Germinal center (tissue), 1 donor: ENCODE measurements at places on chromosomes 7 and 10.
A peak's percentile ranks its signal among the peaks of the same experiment; 100 is the strongest.

- DNase-seq = peak; percentile 26
Measured at GRCh38 chr10:10520491-10521385, 496.9 kb upstream of the CELF2 start.

GRCh38 chr7:11336432-11336831, 362.8 kb downstream of the PHF14 start:
- DNase-seq = no peak

GRCh38 chr7:140596519-140597427, 43.8 kb downstream of the DENND2A start:
- no peak for DNase-seq

- DNase-seq = no peak
Measured at GRCh38 chr10:52768001-52768532, 4.5 kb downstream of the MBL2 start.

- no peak for DNase-seq
Measured at GRCh38 chr7:69359003-69359700, 239.1 kb upstream of the AUTS2 start.

DNA sequence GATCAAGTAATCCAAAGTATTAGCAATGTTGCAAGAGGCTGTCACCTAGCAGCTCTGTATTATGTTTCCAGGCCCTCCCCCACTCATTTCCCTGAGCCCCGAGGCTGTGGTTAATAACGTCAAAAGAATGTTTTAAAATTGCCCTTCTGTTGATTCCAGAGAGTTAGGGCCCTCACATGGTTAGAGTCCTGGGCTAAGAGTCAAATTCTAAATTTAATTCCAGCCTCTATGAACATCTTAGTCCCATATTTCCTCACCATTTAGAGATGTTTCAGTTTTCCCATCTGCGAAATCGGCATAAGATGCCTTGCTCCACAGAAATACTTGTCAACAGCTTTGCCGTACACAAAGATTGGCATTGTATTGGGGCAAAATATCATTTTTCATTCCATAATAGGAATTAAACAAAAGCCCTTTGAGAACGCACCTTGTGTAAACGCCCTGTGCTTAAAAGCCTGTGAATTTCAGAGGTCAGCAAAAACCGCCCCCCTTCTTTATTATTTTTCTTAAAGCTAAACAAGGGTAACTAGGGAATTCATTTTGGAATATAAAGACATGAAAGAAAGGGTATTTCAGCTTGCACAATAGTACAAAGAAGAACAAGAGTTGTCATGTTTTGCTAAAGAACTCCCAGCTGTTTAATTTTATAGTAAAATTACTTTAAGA, 135.8 kb downstream of the ARID5B start:
- DNase-seq = no peak

GRCh38 chr7:128928882-128929788, 8.6 kb upstream of the IRF5 start:
- DNase-seq = no peak

DNA sequence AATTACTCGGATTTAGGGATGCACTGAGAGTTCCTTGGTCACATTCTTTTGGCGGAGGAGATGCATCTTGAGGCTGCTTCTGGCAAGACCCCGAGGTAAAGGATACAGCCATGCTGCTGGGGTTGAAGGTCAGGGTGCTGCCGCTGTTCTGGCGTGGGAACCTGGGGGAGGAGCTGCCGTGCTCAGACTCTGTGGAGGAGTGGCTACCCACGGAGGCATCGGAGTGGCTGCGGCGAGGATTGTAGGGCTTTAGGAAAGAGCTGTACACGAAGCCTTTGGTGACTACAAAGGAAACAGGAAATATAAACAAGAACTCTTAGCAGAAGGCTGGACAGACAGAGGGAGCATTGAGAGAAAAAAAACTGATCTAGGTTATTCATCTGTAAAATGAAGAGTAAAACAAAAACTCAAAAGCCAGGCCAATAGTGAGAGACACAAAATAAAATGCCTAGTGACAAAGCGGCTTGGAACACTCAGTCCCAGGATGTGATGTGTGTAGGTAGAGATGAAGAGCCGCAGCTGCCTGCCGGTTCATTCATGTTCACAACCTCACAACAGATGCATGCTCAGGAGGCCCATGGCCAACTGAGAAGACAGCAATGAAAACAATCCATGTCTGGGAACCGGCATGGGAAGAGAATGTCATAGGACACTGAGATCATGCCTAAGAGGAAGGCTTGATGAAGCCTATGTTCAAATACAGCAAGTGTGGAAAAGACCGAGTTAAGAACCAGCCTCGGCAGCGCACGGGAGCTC, 97.8 kb downstream of the ABCC2 start:
- DNase-seq = no peak

DNA sequence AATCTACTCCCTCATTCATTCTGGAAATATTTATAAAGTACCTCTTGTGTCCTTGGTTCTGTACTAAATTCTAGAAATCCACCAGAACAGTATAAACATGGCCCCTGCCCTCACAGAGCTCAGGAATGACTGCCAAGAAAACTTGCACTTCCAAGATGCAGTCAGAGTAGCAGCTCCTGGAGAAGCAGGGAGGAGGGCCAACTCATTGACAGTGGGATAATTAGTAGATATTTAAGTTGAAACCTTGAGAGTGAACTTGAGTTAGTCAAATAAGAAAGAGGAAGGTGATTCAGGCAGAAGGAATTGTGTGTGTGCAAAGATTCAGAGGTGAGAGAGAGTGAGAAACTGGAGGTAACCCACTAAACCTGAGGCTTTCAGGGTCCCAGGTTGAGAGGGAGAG, 182.2 kb upstream of the INHBA start:
- no peak for DNase-seq

GRCh38 chr7:93307131-93307660, 75.0 kb downstream of the VPS50 start:
- no peak for DNase-seq

DNA sequence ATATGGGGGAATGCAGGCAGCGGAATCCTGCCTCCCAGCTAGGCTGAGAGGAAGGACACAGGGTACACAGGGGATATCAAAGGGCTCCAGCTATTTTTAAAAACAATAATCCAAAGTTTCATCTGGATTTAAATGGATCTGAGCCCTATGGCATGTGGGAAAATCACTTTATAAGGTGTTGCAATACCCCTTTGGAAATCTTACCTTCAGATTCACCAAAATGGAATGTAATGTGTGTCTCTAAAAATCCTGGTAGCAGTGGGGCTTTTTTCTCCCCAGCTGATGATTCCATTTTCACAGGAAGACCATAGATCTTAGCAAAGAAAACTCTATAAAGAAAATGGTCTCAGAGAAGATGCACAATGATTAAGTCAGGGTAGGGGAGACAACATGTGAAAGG, 722.2 kb downstream of the PARD3 start:
- DNase-seq = no peak

GRCh38 chr10:103564776-103565520, 71.4 kb downstream of the NEURL1 start:
- peak; percentile 56 for DNase-seq

DNA sequence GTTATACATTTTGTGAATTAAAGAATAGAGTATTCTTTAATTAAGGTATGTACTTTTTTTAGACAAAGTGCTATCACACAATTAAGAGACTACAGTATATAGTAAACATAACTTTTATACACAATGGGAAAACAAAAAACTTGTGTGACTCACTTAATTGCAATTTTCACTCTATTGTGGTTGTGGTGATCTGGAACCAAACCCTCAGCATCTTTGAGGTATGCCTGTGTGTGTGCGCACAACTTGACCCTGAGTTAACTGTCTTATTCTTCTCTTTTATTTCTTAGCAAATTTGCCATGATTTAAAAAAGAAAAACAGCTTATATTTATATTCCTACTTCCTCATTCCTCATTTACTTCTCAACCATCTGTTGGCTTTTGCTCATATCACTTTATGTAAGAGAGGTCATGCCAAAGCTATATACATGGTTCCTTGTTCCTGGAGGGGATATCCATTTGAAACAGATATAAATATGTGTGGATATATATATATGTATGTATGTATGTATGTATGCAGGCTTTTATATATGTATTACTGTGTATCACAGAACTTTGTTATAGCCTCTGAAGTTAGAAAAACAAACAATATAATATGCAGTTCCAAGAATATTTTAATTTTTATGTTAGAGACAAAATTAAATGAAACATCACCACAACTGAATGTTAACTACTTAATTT, 259.5 kb upstream of the HGF start:
- no peak for DNase-seq

GRCh38 chr7:42877862-42878261, 34.0 kb downstream of the C7orf25 start:
- no peak for DNase-seq

GRCh38 chr10:112986544-112987190, 36.6 kb downstream of the TCF7L2 start:
- no peak for DNase-seq

DNA sequence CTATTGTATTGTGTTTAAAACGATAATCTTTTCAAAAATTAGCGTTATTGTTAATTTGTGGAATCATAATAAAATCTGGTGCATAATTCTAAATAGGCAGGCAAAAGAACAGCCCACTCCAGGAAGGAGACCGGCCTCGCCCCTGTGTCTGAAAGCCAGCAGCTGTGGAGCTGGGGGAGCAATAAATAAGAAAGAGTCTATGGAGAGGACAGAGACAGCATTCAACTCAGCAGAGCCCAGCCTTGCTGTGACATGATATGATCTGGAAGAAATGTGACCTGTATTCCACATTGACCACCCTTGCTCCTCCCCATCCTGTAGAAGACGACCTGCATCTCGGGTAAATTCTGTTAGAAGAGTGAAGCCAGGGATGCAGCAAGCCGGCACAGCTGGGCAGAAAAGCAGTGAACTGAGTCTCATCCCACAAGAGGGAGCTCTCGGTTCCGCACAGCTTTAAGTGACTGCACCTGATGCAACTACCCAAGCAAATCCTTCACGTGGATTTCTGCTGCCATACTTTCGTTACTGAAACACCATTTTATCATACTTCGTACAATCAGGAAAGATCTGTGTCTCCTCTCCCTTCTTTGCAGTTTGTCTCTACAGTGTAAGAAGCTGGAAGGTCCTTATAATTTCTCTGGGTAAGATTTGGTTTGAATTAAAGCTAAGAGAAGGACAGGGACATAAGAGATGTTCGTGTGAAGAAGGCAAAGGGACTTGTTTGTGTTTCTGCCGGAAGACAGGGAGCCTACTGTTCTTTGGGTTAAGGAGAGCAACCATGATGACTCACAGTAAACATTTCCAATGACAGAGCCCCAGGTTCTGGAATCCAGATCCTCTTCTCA, 427.1 kb downstream of the GPAM start:
- DNase-seq = peak; percentile 7

DNA sequence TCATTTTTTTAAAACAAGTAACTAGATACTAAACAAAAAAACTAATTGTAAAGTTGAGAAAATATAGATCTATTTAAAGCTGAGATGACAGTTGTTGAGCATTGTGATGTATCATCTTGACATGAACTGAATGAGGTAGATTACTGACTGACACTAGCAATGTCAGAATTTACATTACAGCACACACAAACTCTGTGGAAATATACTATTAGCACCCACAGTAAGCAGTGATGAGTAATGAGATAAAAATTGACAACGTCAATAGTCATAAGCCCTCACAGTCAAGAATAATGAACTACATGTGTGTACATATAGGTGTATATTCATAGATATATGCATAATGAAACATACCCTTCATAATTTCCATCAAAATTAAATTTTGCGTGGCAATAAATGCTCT, 368.4 kb downstream of the TFEC start:
- no peak for DNase-seq

- DNase-seq = no peak
Measured at GRCh38 chr10:110651044-110651958, 7.2 kb downstream of the RBM20 start.

GRCh38 chr10:102269017-102269416, 23.7 kb downstream of the GBF1 start:
- no peak for DNase-seq
